ENCODE measurements at places on chromosomes 7 and 10.

DNA sequence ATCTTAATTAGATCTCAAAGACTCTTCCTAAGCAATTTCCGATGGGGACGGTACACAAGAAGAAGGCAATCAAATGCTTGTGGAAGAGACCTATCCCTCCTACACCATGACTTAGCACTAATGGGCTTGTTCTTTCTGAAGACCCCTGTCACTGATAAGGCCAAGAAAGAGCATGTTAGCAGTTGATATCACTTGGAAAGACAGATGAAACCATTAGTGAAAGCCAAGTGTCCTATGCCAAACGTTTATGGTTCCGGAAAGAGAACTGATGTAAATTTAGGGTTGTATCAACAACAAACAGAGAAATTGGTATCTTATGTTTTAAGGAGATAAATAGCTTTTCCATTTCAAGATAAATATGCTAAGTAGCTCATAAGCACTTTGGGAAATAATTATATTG, 6.5 kb downstream of the UROS start:
- DNase-seq, result no peak

- DNase-seq, result no peak
These were observed 807 bp upstream of the MINPP1 start for GRCh38 chr10:87503886-87504285.

DNA sequence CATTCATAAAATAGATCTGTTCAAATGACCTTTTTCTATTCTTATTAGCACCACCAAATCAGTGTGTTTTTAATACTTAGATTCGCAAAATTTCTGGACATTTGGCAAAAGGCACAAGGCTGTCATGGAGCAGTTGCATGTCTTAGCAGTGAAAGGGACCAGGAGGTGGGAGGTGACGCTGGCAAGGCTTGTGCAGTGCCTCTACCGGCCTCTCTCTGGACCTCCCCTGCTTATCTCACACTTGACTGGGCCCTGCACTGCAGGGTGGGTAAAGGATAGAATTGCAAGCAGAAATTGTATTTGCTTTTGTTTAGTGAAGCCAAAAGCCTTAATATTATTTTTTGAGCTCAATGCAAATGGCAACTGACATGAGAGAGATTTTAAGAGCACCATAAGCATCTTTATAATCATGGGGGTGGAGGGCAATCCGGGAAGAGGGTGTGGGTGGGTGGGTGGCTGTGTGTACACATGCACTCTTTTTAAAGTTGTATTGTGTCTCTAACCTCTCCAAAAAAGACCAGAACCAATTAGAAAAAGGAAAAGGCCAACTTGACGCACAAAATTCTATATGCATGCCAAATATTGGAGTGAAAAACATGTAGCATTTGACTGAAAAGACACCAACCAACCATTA, 106.3 kb downstream of the WNT2 start:
- DNase-seq, result no peak

DNA sequence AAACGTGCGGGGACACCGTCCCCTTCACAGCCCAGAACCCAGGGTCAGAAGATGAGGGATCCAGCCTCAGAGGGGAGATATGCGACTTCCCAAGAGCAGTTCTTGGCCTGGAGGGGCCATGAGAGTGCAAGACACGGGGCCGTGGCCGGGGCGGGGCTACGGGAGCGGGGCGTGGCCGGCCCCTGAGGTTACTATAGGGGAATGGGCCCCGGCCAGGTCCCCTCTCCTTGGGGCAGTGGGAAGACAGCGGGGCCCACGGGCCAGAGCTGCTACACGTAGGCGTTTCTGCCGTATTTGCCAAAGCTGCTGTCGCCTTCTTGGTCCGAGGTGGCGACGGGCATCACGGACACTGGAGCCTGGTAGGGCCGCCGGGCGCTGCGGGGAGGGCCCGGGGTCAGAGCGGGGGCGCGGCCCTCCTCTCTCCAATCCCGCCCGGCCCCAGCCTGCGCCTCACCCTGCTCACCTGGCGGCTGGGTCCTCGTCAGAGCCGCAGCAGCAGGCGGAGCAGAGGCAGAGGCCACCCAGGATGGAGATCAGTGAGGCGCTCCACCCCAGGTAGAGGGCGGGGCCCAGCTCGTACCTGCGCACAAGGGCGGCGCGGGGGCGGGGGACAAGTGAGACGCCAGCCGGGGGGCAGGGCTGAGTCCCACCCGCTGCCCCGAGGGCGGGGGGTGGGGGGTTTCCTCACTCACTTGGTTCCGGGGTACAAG, 5.3 kb downstream of the CLDN15 start:
- no peak for DNase-seq

DNA sequence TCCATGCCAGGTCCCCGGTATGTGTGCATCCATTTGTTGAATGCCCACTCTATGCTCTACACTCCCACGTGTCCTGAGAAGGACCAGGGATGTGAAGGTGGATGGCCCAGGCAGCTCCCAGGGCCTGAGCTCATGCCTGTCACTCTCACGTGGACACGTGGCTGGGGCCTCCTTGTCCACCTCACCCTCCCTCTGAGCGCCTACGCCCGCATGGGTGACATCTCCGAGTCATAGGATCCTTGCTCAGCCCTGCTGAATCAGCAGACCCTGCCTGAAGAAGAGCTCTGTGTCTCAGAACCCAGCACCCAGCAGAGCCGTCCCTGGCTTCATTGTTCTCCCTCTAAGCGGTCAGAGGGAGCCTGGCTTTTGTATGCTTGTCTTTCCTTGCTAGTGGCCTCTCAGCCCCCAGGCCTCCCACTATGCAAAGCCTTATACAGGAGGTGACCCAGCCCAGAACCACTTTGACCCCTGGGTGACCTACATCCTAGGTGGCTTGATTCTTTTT, 107.9 kb upstream of the PPIF start:
- no peak for DNase-seq

DNA sequence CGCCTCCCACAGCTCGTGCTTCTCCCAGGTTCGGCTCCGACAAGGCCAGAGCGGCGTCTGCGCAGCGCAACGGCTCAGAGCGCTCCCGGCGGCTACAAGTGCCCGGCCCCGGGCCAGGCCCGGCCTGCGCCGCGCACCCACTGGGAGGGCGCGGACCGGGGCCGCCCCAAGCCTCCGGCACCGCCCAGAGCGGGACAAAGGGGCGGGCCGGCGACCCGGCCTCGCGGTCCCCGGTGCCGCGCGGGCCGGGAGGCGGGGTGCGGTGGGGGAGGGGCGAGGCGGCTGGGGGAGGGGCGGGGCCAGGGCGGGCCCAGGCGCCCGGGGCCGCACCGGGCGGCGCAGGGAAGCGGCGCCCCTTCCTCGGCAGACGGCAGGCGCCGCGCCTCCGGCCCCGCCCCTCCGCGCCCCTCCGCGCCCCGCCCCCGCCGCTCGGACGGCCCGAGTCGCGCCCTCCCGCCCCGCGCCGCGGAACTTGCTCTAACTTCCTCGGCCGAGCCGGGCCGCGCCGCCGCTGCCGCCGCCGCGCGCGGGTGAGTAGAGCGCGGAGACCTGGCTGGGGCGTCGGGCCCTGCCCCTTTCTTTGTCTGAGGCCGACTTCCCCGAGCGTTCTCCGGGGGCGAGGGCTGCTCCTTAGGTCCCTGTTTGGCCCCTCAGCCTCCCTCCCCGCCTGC, at the start of gene TSPAN14:
TSS of gene TSPAN14 (plus strand) at position 469 of the 671 bp plus-strand sequence. CDS start 34,924 bp downstream, outside the sequence.
- peak; percentile 90 for DNase-seq

DNA sequence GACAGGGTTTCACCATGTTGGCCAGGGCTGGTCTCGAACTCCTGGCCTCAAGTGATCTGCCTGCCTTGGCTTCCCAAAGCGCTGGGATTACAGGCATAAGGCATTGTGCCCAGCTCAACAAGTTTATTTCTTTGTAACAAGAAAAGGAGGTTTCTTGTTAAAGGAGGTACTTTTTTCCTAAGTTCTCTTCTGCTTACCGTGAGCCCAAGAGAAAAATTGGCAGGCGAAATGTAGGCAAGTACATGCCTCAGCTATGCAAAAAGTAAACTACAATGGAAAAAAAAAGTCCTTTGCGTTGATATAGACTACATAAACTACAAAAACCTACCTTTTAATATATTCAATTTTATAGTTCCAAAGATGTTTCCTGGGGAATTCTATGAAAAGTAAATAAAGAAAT, 122.6 kb downstream of the DKK1 start:
- no peak for DNase-seq

- DNase-seq, result no peak
These were observed 9.6 kb downstream of the EMX2 start for GRCh38 chr10:117552156-117552631.

- no peak for DNase-seq
These were observed 28.9 kb downstream of the GNA12 start for GRCh38 chr7:2814946-2815874.

GRCh38 chr7:65475734-65476319, 102.2 kb downstream of the ZNF92 start:
- no peak for DNase-seq

DNA sequence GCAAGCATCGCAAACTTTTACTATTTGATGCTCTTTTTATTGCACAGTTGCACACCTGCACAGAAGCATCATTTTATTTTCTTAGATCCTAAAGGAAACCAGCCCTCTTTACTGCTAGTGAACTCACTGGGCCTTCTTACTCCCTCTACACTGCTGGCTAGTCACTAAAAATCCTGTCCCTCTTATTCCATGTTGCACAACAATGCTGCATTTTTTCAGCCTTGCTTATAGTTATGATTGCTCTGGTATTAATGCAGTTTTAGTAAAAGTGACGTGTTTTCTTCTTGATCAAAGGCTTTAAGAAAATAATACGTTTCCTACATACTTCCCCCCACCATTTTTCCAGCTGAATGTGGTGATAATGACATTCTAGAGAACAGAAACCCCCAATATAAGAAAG, 132.9 kb upstream of the FAM3C start:
- DNase-seq, result no peak

- DNase-seq, result no peak
These were observed 46.4 kb upstream of the NXPH1 start for GRCh38 chr7:8386926-8387550.

DNA sequence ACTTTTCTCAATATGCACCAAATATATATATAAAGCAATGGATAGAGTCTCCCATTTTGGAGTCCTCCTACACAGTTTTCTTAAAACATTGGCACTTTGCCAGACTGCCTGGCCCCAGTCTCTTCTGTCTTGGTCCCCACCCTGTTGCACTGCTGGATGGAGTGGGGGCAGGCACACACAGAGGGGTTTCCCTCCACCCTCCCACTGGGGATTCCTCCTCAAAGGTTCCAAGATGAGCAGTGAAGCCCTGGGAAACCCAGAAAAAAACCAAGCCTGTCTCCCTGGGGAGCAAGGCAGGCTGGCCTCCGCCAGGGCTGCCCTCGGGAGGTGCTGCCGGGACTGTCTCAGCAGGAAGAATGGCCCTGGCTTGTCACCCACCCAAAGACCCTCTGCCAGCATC, 68.0 kb downstream of the SH3PXD2A start:
- DNase-seq, result no peak

DNA sequence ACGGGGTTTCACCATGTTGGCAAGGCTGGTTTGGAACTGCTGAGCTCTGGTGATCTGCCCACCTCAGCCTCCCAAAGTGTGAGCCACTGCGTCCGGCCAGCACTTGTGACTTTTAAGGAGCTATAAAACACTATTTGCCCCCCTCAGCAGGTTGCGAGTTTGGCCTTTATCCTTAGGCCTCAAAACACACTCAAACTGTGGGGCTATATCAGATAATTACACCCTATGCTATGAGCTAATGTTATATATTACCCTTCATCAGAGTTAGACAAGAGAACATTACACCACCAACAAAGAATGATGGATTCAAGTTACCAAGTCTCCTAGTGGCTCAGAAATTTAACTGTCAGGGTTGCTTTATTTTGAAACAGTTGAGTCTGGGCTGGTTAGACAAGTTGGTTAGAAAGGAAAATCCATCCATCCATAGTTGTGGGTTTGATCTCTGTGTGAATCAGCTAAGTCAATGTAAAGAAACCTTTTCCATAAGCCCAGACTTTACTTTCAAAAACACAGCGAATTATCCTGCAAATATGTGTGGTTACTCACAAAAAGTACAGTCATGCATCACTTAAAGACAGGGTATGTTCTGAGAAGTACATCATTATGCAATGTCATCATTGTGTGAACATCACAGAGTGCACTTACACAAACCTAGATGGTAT, 115.8 kb downstream of the SEMA3D start:
- no peak for DNase-seq

DNA sequence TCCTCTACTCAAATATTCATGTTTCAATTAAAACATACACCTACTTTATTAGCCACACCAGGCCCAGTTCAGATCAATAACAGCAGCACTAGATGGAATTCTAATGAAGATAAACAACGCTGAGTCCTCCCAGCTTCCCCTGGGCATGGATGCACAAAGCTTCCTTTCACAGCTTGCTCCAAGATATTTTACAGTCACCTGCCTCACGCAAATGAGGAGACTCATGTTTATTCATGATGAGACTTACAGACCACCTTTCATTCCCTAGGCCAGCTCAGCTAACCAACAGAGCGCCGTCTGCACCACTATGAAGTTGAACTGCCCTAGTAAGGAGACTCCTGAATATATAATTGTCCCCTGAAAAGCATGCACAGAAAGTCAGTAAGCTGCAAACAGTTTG, 283.0 kb upstream of the AOAH start:
- no peak for DNase-seq

DNA sequence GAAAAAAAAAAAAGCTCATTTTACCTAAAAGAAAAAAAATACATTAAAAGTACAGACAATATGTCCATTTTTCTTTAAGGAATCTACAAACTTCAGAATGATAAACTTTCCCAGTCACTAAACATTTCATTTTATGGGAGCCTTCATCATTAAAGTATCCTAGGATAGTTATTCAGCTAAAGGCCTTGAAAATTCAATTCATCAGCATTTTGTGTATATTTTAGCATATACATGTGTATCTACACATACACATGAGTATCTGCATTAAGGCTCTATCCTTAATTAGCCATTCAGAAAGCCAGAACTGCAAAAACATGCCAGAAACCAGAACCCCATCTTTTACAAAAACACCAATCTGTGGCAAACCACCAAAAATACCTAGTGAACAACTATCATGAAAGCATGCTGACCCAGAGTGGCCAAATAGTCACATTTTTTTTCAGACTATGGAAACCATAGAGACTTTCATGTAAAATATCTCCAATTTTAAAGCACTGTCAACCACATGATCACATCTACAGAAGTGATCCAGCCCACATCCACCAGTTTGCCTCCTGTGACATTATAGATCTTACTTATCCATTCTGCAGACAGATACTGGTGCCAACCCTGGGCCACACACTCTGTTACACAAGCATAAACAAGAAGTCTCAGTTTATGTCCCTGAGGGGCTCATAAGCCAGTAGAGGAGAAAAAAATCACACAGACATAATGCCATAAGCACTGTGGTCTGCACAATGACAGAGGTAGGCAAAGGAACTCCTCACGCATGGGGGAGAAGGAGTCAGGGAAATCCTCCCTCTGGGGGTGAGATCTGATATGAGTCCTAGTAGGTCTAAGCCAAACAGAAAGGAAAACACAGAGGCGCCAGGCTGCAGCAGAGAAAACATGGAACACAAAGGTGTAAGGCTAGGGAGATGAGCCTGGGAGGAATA, 79.2 kb downstream of the SRPK2 start:
- no peak for DNase-seq

- no peak for DNase-seq
These were observed 30.5 kb downstream of the FZD1 start for GRCh38 chr7:91294639-91295220.

- no peak for DNase-seq
These were observed 182.8 kb upstream of the PHYHIPL start for GRCh38 chr10:58993480-58994221.

GRCh38 chr7:22278660-22279059, 78.3 kb downstream of the RAPGEF5 start:
- no peak for DNase-seq

Measured in WERI-Rb-1 (cell line).